ENCODE measurements at places on chromosomes 7 and 10. TPM values are rescaled to one million over a fixed set of nuclear protein-coding genes. Genes with fewer than 3 reads are reported as not detected.

Gene TMEM196
- 0.57 TPM for polyA plus RNA-seq

Gene ANKRD2
- not detected for polyA plus RNA-seq

Gene GIMAP5
- polyA plus RNA-seq = not detected

Gene TDRD1
- polyA plus RNA-seq = 0.64 TPM

Gene MALRD1
- polyA plus RNA-seq = 1.3 TPM
